ENCODE measurements at places on chromosomes 2 and 18. TPM values are rescaled to one million over a fixed set of nuclear protein-coding genes. Genes with fewer than 3 reads are reported as not detected.
A peak's percentile ranks its signal among the peaks of the same experiment; 100 is the strongest.

GRCh38 chr2:186017278-186017677 is 278.7 kb downstream of the FSIP2 start:
- no peak for DNase-seq

DNA sequence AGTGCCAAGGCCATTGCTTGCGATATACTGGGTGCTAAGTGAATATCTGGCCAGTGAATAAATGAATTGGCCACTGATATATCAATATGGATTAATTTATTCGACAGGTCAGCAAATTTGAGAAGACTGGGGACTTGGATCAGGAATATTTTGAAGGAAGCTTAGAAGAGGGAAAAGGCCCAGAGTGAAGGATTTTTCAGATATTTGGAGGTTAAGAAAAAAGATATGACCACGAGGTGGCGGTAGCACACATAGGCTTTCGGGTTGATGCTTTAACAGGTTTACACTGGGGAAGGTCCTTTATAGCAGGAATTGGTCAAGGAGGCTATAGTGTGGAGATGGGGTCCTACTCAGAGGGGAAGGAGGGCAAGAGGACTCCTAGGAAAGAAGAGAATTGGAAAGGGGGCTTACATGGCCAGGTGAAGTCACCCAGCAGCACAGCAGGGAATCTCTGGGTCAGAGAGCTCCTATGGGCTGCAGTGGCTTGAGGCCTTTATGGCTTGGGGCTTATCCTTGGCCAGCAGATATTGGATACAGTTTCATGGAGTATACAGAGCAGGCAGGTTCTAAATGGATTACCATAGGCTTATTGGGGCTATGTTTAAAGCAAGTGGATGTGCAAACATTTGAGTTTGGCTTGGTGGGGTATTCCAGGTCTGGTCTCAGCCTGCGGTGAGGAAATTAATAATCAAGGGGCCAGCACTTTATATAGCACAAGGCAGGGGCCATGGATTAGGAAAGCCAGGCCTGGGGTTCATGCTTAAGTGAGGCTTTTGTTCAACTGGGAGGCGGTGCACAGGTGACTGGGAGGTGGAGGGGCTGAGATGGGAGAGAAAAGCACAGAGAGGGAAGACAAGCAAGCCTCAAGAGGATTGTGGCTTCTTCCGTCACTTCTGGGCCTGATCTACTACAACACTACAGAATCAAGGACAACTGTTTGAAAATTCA is 9.7 kb downstream of the IL1RN start:
- DNase-seq = peak; percentile 51

DNA sequence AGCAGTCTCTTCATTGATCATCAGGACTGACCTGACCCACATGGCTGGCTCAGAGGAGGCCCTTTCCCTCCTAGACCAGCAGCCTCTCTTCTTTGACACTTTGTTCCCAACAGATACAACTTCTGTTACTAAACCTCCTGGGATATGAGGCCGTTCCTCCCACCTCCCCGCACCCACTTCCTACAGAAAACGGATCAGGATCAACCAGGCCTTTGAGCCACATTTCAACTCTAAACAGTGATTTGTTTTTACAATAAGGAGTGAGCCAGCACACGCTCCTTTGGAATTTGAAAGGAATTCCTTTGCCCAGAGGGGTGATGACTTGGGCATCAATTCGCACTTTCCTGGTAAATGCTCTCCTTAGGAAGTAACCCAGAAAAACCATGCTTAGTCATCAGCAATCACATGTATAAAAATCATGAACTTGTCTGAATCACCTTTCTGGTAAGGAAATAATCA is 180.4 kb downstream of the FAM124B start:
- DNase-seq = no peak

DNA sequence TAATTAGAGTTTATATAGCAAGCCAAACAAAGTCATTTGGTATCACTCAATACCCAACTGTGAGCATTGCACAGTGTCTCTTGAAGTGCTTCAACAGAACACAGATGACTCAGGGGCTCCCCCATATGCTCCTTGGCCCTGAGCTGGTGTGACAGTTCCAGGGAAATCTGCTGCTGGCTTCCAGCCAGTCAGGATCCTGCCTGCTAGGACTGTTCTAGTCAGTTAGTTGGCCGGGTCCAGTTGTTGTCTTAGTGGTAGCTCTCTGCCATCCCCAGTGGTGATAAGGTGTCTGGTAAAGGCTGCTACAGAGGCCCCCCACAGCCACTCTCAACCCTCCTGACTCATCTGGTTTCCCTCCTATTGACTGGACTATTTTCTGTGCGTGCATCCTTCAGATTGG is 100.3 kb downstream of the IRS1 start:
- no peak for DNase-seq

RIT2 gene
- total RNA-seq = not detected
